BJ (cell line): ENCODE measurements at places on chromosomes 1 and 21. TPM values are rescaled to one million over a fixed set of nuclear protein-coding genes. Genes with fewer than 3 reads are reported as not detected.

GORAB gene
- polyA plus RNA-seq = 7.6 and 17.1 TPM in 2 replicates

SLC30A10 gene
- polyA plus RNA-seq = not detected in 2 replicates

CDC7 gene
- 2.6 and 2.8 TPM in 2 replicates for polyA plus RNA-seq

IFI44L gene
- 0.28 and 1.1 TPM in 2 replicates for polyA plus RNA-seq

LAPTM5 gene
- 1.6 and 2.1 TPM in 2 replicates for polyA plus RNA-seq

PTPRF gene
- 70.3 and 97.0 TPM in 2 replicates for polyA plus RNA-seq

OR2L5 gene
- not detected in 2 replicates for polyA plus RNA-seq

SFN gene
- polyA plus RNA-seq = 0.20 TPM in 1 of 2 replicates, not detected in the other

C1QB gene
- not detected in 2 replicates for polyA plus RNA-seq

DNA sequence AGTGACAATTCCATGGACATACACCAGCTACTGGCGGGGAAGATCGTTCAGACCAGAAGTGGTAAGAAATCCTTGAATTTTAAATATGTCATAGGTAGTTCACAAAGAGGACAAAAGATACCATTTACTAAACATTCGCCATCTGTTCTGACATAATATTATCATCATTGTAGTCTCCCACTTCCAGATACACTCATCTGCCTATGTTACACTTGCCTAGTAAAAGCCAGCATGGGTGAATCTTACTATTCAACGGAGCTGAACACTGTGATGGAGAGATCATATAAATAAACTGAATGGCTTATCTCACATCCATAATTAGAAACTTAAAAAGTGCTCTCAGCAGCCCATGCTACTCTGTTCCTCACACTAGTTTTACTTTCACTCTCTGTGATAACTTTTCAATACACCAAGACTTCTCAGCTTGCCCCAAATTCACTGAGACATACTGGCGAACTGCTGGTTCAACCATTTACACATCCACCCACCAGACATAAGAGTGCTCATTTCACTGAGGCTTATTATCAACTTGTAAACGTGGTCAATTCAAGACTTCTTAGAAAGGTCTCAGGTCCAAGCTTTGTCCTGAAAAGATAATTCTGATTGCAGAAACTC, 463 bp upstream of the PRRC2C start:
- peak; percentile 7 for DNase-seq

GRCh38 chr1:162902416-162902815, 41.4 kb upstream of the CCDC190 start:
- DNase-seq = no peak

DNA sequence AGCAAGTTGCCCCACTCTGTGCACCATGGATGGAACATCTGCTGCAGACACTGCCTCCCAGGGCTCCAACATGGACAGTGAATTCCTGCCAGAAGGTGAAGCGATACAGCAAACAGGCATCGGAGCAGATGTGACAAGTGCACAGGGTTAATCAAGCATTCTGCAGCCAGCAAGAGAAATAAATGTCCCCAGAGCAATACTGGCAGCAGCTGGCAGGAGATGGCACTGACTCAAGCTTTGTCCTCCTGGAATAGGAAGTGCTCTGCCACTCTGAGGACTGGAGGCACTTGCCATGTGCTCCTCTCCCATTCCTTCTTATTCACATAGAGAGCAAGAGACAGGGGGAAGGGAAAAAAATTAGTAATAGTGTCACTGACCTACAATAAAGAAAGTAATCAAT, 402.7 kb upstream of the DAB1 start:
- no peak for DNase-seq

DNA sequence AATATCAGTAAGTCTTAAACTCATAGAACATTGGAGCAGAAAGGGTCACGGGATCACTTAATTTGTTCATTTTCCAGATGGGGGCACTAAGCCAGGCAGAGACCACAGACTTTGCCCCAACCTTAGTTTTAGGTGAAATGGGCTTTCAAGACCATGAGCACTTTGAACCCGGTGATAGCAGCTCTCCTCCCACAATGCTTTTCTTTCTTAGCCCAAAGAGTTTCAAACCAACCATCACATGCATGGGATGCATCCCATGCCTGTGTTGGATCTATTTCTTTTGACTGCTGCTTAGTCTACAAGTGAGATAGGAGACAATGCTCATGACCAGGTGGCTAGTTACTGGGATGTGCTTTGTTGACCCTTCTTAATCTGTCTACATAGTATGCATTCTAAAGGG, 240.6 kb downstream of the NUF2 start:
- no peak for DNase-seq

GRCh38 chr1:95093296-95093695, 20.5 kb upstream of the ALG14 start:
- no peak for DNase-seq

GRCh38 chr1:40853885-40854170, 8.3 kb downstream of the CITED4 start:
- DNase-seq = no peak

DNA sequence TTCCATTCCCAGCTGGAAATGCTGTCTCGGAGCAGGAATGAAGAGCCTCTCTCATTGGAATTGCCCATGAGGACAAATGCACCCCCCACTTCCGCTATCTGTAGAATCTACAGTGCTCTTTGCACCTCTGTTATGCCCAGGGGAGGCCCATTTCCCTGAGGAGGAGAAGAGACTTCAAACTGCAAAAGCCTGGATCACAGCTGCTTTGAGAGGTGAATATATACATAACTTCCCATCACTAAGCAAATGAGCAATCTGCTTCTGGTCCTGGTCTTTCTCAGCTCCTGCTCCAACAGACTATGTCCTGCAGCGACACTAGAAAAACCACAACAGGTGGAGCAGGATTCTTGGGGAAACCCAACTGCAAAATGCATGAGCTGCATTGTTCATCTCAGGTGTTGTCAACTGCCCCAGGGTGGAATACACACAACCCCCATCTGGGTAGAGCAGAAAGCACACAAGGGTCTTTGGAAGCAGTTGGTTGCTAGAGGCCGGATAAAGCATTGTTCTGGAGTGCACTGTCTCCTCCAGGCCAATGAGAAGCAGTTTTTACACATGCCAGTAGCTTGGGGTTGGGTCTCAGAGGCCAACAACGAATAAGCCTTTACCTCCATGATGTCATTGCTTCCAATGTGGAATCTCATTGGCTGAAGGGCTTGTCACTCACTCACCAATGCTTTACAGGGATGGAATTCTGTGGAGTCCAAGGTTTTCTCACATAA, 67.7 kb upstream of the RAB4A start:
- no peak for DNase-seq

GRCh38 chr1:52057876-52058415, 1.9 kb downstream of the BTF3L4 start:
- no peak for DNase-seq

DNA sequence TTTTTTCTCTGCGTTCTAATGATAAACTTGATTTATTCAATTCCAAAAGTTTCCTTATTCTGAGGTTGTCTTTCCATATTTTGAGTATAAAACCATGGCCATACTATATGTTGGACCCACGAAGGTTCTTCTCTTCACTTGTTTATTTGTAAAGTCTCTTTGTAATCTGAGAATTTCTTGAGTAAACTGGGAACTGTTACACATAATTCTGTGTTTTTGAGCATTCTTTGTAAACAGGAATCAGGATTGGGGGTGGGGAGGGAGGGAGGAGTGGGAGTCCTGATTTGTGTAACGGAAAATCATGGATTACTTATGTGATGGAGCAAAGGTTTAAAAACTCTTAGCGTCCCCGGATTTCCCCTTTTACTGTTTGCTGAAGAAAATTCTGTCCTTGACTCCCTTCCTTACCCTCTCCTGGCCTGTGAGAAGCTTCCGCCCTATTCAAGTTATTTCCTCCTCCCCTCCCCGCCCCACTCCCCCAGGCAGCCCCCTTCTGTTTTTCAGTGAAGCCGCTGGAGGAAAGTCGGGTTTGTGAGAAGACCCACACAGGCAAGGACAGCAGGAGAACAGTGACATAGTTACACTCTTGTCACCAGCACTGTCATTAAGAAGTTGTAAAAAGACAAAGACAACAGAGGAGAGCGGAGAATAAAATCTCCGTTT, 6.4 kb upstream of the NBPF11 start:
- no peak for DNase-seq

DNA sequence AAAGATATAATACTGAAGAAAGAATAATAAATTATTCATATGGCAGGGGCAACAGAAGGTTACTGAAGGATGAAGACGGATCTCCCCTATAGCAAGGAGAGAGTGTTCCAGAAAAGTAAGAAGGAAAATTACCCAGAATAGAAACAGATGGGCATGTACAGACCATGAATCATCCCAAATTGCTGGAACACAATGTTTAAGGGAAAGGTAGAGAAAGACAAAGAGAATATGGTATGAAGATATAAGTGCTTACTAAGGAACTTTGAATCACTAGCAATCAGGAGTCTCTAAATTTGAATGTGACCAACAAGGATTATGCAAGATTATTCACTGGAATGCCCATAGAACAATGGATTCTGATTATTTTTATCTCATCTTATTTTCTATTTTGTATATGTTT, 375.4 kb downstream of the COL11A1 start:
- DNase-seq = no peak

DNA sequence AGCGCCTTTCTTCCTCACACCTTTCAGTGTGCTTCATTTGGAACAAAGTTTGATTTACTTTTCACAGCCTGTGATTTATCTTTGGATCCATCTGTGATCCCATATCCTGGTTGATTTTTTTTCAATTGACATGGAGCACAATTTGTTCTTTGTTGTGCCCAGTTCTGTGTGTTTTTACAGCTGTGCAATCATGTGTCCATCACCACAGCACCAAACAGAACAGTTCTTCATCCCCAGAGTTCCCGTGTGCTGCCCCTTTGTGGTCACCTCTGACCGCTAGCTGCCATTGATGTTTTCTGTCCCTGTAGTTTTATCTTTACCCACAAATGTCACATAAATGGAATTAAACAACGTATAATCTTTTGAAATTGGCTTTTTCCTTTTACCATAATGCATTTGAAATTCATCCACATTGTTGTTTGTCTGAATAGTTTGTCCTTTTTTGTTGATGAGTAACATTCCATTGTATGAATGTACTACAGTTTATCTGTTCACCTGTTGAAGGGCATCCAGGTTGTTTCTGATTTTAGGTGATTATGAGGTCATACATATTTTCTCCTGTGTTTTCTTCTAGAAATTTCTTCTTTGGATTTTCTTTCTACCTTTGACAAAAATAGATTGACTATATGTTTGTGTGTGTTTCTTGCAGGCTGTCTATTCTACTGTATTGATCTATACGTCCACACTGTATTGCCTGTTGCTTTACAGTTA, 17.4 kb downstream of the MIGA1 start:
- no peak for DNase-seq

DNA sequence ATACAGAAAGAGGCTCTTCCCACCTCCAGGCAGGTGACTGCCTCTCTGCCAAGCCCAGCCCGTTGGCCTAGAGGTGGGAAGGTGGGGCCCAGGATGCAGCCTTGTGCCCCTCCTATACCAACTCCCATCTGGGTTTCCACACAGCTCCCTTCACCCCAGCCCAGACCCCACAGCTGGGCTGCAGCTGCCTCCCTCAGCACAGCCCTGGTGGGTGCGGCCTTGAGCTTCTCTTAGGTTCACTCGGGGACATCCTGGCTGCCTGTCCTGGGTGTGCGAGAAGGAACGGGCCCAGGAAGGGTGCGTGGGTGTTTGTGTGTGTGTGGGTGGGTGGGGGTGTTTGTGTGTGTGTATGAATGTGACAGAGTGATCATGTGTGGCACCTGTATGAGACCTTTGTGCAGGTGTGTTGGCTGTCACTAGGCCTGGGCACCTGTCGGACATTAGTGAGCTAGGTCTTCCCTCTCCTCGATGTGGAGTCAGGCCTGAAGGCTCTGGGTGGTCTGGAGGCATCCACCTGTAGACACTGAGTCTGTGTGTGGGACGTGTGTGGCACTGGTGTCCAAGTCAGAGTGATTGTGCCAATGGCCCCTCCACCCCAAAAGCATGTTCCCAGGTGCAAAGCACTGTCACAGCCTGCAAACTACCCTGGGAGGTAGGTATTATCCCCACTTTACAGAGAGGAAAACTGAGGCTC, 30.7 kb downstream of the FOXO6 start:
- DNase-seq = no peak

DNA sequence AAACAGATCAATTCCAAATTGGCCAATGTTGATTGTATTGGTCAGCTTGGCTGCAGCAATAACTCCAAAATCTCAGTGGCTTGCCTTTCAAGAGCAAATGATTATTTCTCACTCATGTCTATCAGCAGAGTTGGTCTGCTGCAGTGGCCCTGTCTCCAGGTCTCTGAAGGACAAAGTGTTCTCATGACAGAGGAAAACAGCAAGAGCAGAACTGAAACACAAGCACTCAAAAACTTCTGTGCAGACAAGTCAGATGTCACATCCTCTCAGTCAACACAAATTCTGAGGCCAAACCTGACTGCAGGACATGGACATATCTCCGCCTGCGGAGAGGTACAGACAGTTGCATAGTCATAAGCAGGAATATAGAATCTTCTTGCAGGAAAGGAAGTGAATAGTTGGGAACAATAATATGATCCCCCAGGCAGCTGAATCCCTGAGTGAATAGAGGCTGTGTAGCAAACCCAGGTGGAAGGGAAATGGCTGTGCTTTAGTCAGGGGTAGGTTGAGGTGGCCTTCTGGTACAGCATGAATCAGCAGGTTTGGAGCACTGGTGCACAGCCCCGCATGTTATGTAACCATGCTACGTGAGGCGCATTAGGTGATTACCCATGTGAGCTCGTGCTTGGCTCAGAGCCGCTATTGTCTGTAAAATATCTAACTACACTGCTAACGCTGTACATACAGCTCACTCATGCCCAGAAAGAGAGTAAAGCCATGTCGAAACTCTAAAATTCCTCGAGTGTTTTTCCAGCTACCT, 17.1 kb upstream of the UBE2U start:
- DNase-seq = no peak

DNA sequence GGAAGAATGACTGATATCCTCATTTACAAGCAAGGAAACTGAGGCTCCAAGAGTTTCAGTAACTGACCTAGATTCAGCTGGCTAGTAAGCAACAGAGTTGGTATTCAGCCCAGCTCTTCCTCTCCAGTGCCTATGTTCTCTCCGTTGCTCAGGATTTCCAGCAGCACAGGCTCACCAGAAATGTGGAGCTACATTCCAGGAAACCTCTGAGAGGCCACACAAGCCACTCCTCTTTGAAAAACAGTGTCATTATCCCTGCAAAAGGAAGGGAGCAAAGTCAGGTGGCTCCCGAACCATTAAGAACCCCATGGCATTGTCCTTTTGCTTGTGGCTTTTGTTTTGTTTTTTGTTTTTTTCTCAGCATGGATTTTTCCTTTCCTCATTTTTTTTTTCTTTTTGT, 40.6 kb upstream of the DUSP10 start:
- DNase-seq = no peak

DNA sequence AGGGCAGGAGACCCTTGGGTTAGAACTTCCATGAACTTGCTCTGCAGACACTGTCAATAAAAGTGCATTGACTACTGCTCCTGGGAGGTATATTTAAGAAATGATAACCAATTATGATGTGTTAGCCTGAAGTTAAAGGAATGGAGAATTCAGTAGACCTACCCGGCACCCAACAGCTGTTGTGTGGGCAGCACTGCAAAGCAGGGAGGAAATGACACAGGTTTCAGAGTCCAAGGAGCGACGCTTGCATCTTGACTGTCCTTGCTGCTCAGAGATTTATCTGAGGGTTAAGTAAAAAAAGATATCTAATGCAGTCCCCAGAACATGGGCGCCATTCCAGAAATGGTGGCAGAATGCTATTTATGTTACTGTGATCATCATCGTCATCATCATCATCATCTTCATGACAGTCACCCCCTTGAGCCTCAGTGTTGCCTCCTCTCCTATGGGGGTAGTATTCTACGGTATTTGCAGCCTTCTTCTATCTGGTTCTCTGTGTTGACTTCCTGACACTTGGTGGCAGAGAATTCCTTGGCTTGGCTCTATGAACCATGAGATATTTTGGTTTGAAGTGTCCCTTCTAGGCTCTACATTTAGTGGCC, 225.9 kb downstream of the KAZN start:
- DNase-seq = no peak
